Stimulated activated CD8-positive, alpha-beta memory T cell treated with anti-CD3 and anti-CD28 coated beads, Interleukin-4, amount 100 ng/mL, for 48 hours (primary cell): ENCODE measurements at places on chromosomes 6 and 20.
A peak's percentile ranks its signal among the peaks of the same experiment; 100 is the strongest.

DNA sequence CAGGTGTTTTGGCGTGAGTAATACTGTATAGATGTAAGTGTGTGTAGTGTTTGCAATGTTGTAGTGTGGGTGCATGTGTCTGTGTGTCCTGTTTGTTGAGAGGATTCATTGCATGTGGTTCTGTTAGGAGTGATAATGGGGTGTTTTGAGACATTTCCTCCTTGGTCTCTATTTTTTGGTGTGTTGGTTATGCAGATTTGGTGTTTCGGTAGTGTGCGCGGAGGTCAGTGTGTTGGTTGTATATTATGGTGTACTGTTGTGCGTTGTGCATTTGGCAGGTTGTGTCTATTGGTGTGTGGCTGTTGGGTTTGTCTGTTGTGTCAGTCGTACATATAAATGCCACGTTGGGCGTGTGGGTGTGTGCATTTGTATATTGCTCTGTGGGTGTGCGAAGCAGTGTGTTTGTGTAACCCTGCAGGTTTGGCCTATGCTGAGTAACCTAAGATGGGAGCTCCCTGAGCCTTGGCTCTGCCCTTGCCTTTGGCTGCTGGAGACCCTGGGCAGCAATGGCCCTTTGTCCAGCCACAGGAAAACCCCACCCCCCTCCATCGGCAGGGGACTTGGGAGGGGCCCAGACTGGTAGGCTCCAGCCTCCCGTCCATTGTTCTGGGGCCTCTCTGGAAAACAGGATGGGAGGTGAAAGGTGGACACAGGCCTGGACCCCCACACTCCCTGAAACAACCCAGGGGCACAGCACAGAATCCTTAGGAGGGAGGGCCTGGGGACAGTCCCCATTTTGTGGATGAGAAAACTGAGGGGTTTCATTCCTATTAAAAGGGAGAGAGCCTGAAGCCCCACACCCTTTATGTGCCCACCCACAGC, 10.3 kb upstream of the ID1 start:
- no peak for DNase-seq

- no peak for DNase-seq
Observed at GRCh38 chr6:135209803-135210202, 28.7 kb downstream of the MYB start.

GRCh38 chr6:155381673-155382337, 67.5 kb upstream of the TFB1M start:
- no peak for DNase-seq

- no peak for DNase-seq
Observed at GRCh38 chr20:8443464-8444072, 311.5 kb downstream of the PLCB1 start.

DNA sequence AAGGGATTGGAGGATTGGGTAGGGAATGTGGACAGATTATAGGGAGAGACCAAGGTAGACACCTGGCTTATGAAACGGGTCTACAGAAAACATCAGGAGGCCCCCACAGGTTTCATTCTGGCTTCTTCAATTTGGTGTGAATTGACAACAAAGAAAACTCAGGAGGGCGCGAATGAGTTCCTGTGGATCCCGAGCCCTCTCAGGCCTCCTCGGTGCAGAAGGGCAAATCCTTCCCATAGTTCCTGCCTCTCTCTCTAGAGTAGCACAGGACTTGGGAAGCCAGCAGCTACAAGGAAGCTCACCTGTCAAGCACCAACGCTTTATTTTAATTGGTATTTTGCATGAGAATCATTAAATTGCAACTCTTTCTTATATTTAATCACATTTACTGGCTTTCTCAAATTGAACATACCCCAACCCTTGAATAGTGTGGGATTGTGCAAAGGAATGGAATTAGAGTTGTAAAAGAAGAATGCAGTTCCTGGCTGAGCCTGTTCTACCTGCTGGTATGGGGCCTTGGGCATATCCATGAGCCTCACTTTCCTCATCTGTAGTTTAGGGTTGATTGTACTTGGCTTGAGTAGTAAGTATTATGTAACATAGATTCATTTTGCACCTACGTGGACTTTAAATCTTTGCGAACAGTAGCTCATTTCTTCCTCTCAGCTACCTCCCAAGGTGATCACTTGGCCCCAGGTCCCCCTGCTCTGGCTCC, 56.4 kb upstream of the PHACTR2 start:
- no peak for DNase-seq

- DNase-seq: no peak
Observed at GRCh38 chr6:148345176-148345575, 2.5 kb downstream of the SASH1 start.

- DNase-seq: no peak
Observed at GRCh38 chr20:910870-911770, 5.0 kb downstream of the ANGPT4 start.

DNA sequence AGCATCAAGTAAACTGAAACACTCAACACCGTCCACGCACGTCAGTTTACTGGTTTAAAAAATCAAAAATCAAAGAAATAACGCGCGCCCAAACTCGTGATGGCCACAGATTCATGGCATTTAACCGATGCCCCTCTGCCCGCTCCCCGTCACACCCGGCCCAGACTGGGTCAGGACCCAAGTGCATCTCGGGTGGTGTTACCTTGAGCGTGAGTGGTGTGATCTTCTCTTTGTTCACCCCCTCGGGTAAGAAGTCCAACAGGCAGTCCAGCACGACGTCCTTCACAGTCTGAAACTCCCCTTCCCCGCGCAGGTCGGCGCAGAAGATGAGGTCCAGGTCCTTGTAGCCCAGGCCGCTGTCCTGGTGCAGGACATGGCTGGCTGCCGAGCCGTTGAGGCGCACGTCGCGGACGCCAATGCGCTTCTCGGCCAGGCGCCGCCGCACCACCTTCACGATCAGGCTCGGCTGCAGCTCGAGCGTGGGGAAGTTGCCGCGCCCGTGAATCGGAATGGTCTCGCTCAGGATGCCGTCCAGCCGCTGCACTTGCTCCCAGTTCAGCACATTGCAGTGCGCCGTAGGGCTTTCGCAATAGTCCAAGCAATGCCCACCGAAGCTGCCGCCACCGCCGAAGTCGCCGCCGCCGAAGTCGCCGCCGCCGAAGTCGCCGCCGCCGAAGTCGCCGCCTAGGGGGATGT, 945 bp downstream of the TENT5A start:
- peak; percentile 47 for DNase-seq

DNA sequence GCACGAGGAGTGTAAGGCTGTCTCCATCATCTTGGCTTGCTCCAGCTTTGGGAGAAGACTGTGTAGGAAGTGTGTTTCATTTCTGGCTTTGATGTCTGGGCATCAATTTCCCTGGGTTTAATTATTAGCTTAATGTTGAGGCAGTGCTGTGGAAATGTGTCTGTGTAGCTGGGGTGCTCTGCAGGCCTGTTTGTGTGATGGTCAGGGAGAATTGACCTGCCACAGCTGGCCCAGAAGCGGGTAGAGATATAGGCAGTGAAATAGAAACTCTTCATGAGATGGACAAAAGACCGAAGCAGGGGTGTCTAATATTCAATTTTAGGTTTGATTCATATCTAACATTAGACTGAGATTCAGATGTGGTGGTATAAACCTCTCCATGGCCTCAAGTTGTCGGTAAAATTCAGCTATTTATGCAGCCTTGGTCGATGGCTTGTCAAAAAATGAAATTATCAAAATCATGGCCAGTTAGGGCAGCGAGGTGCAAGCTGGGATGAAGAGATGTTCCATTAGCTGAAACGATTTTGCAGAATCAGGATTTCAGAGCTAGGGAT, 95.3 kb upstream of the SNX9 start:
- no peak for DNase-seq

DNA sequence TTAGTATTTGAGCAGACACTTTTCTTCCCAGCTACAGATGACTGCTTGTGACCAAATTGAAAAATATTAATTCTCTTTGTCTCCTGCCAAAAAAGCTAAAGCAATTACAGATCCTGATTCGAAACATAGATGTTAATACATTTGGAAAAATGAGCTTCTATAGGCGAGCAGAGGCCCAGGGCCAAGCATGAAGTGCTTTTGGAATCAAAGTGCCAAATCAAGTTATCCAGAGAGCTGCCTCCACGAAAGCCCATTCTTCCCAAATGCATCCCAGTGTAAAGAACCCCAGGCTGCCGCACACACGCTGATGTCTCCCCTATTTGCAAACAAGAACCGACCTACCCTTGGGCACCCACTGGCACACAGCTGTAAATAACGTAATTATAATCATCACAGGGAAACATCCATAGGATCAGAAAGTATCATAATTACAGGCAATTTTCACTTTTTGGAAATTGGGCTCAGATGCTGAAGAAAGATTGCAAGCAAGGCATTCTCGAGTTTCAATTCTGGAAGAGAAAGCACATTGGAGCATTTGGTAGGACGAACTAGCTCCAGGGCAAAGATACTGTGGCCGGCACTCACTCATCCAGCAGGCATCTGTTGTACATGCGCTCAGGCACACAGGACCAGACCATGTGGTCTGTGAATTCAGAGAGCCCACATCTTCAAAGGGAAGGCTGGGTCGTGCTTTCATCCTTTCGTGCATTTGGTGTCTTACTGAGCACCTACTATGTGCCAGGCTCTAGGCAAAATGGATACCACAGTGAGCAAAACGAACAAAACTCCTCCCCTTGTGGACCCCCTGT, 45.9 kb downstream of the BMP7 start:
- no peak for DNase-seq
